ENCODE measurements at places on chromosomes 11 and 22.

GRCh38 chr11:14676068-14676467 lies 32.5 kb downstream of the PDE3B start:
- no peak for DNase-seq

GRCh38 chr11:33027846-33028536 lies 11.4 kb upstream of the TCP11L1 start:
- no peak for DNase-seq

DNA sequence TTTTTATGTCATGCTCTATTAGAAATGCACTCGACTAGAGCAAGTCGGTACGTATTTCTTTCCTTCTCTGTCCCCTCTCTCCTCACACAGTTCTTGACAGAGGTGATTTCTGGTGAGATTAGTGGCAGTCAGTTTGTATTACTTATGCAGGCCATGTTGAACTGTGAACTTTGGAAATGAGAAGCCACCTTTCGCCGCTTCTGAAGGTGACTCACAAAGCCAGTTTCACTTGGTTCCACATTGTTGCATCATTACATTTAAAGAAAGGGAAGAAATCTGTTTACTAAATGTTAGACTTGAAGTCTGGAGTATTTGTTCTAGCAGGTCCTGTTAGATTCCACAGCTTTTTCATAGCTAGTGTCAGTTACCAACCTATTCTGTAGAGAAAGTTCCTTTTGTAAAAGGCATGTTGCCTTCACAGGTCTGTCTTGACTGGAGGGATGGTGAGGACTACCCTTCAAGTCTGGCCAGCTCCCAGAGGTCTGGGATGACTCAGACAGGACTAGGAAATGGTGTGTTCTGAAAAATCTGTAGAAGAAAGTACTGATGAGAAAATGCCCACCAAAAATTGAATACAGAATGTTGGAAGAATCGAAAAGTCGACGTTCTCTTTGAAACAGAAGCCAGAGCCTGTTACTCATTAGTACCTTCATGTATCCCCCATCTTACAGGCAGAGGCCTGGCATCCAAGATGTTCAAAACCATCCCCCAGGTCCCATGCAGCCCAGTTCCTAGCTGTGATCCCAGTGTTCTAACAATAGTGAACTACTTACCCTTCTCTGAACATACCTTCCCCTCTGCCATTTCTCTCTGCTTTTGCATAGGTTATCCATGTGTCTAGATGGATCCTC lies 181.4 kb downstream of the DBX1 start:
- no peak for DNase-seq

GRCh38 chr22:30891443-30891755 lies 77.2 kb downstream of the MORC2 start:
- DNase-seq: no peak

DNA sequence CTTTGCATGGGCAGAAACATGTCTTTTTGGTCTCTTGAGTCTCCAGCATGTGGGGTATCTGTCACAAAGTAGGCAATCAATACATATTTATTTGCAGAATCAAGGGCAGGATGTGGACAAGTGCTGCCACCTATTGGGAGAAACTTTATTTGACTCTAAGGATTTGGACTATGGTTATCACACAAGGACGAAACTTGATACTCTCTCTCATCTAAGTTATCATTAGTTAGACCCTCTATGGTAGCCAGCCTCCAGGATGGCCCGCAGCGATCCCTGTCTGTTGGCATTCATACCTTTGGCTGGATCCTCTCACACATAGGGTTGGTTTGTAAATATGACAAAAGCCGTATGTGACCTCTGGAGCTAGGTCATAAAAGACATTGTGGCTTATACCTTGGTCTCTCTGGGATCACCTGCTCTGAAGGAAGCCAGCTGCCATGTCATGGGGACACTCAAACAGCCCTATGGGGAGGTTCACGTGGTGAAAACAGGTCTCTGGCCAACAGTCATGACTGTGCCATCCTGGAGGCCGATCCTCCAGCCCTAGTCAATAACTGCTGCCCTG lies 1.1 kb upstream of the FBXO7 start:
- no peak for DNase-seq

DNA sequence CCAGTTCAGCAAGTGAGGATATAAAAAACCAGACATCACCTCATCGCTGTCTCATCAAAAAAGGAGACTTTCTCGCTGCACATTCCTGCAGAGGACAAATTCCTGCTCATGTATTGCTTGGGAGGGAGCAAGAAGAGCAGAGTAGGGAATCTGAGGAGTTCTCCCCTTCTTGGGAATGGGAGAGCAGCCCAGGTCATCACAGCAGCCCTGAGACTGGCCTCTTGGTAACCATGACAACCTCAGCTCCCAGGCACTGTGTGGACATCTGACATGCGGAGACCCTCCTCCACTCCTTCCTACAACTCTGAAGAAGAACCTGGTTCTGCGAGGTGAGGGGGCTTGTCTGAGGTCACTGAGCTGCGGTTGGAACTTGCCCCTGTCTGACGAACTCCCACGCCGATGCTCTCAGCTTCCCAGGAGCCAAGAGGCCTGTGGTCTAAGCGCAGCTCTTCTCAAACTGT lies 17.9 kb downstream of the RFPL1 start:
- no peak for DNase-seq

- DNase-seq: no peak
Measured at GRCh38 chr11:113261709-113262475, 52.5 kb upstream of the TTC12 start.

GRCh38 chr22:42194104-42194851 lies 63.7 kb upstream of the CYP2D6 start:
- no peak for DNase-seq

DNA sequence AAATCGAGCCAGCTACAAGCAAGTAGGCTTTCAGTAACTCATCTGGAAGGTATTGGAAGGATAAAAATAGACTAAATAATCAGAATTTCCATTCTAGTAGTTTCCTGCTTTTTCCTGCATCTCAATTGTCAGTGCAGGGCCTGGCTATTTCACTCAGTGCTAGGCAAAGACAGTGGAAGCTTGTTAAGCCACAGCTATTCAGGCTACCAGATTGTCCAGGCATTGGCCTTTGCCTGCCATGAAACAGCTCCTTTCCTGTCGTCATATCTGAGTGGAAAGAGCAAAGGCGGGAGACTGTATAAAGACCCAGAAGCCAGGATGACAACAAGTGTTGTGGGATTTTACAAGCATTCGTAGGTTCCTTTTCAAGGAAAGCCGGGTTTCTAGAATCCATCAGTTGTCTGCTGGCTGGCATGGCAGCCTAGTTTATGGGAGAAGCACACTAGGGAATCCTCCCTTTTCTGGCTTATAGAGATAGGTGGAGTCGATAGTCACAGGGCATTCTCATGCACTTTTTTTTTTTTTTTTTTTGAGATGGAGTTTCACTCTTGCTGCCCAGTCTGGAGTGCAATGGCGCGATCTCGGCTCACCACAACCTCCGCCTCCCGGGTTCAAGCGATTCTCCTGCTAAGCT lies 2.0 kb upstream of the TNRC6B start:
- no peak for DNase-seq

GRCh38 chr11:119626197-119626841 lies 102.7 kb downstream of the NECTIN1 start:
- no peak for DNase-seq

DNA sequence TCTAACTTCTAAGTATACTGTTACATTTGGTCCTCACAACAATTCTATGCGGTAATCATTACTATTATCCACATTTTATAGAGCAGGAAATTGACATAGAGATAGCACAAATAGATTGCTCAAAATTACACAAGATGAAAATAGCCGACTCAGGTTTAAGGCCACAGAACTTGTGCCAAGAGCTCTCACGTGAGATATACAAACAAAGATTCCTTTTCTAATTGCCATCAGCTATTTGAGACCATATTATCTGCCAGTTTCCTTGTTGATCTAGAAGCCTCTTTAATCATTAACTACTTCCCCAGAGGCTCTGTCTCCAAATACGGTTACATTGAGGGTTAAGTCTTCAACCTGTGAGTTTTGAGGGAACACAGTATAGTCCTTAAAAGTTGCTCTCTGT lies 61.0 kb upstream of the GLYATL1B start:
- DNase-seq: no peak

- no peak for DNase-seq
Measured at GRCh38 chr22:23260645-23261581, 80.6 kb downstream of the BCR start.

DNA sequence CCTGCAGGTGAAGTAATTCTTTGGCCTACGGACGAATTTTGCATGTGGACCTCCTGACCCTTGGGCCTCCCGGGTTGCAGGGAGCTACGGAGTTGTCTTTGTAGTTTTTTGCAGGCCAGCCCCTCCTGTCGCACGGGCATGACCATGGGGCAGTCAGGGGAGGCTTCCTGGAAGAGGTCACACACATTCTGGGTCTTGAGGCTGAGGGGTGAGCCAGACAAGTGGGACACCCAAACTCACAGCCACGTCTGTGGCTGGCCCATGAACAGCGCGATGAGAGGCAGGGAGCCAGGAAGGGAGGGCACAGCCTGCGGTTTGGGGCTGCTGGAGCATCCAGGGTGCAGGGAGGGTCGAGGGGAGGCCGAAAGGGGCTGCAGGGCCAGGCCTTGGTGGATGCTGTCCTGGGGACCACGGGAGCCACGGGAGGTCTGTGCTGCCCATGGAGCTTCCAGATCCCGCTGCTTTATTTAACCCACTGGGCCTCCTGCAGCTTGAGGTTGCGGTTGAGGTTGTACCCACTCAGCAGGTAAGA lies 78.9 kb downstream of the FBLN1 start:
- no peak for DNase-seq

- DNase-seq: no peak
Measured at GRCh38 chr22:31611061-31611760, 50.8 kb downstream of the PISD start.

- no peak for DNase-seq
Measured at GRCh38 chr11:7672276-7672959, 882 bp downstream of the CYB5R2 start.

DNA sequence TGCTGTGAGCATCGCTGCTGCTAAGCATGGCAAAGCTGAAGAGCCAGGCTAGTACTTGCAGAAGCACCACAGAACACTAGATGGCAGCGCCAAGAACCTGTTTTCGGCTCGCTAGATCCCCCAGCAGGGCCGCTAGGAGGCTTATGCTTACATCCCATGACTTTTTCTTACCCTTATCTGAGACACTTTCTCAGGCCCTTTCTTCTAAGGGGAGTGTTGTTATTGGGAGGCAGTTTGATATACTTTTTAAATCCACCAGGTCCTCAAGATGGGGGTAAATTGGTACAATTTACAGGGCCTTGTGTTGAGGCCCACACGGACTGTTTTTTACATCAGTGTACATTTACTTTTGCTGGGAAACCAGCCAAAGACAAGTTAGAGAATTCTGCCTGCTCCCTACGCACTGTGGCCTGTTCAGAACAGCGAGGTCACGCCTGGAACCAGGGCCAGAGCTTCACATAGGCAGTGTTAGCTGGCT lies 4.0 kb downstream of the TRIM6 start:
- DNase-seq: no peak

DNA sequence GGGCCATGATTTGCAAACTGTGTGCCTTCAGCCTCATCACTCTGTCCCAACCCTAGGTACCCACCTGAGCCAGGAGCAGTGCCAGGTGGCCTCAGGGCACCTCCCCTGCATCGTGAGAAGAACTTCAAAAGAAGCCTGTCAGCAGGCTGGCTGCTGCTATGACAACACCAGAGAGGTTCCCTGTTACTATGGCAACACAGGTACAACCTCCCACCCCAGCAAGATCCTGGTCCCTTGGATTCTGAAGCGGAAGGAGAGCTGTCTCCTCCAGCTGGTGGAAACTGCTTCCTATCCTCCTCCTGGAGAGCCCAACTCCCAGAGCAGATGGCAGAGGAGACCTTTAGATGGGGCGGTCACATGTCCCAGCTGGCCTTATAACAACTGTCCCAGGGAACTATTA lies 2.9 kb downstream of the ZP1 start:
- no peak for DNase-seq

DNA sequence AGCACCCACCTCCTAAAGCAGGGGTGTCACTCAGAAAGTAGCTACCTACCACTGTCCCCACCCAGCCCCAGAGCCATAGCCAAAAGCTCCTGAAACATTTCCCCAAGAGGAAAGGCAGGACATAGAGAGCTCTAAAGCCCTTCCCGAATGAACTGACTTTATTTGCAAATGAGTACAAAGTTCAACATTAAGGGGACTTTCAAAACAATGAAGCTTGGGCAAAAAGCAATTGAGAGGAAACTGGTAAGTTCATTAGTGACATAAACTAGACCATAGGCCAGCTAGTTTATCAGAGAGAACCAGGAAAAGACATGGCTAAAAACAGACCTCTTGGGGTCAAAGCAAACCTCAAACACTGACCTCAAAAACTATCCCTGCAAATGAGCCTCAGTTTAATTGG lies 72.7 kb downstream of the IGLL5 start:
- no peak for DNase-seq

GRCh38 chr11:30786256-30787110 lies 200.3 kb upstream of the MPPED2 start:
- no peak for DNase-seq

DNA sequence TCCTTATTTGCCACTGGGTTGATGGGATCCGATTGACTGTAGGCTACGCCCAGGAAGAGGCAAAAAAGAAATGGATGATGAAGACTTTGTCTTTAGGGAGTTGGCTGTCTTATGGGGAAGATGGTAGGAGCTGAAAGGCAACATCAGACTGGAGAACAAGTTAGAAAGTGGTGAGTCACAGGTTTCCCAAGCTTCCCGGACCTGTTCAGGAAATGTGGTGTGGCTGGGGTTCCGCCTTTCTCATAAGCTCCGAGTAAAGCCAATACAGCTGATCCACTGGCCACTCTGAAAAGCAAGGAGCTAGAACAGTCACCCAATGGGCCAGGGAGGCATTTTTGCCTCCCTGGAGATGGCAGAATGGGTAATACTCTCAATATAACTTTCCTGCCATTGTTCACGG lies 194.5 kb downstream of the SNX19 start:
- no peak for DNase-seq

- no peak for DNase-seq
Measured at GRCh38 chr11:57779276-57779675, 17.7 kb downstream of the CTNND1 start.

All from cortex of kidney (tissue), 1 donor.